ENCODE measurements at places on chromosomes 6 and 20.

DNA sequence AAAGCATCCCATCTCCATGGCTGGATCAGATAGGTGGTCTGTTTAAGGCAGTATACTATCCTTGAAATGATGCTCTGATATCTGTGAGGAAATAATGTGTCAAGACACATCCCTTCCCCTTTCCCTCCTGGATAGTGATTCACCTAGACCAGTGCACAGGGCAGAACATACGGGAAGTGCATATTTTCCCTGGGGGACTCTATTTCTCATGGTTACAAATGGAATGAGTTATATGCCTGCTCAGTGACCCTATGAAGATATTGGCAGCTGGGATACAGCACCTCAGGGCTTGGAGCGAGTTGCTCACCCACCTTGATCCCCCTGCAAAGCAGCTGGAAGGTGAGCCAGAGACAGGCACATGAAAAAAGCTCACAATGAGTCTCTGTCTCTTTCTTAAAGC is 67.5 kb upstream of the PRL start:
- DNase-seq, result no peak

GRCh38 chr6:6851059-6851948 is 256.5 kb upstream of the RREB1 start:
- DNase-seq, result no peak

DNA sequence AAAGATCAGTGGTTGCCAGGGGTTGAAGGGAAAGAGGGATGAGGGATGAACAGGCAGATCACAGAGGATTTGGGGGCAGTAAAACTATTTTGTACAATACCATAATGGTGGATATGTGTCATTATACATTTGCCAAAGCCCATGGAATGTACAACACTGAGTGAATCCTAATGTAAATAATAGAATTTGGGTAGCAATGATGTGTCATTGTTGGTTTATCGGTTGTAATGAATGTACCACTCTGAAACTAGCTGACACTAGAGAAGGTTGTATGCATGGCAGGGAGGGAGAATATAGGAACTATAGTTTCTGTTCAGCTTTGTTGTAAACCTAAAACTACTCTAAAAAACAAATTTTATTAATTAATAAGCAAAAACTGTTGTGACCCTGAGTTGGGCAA is 17.8 kb upstream of the ASF1A start:
- DNase-seq, result no peak

- DNase-seq, result no peak
Measured at GRCh38 chr6:62146954-62147853, 138.8 kb downstream of the KHDRBS2 start.

GRCh38 chr6:2990248-2990931 is 9.3 kb upstream of the NQO2 start:
- DNase-seq, result no peak

GRCh38 chr6:43782764-43783513 is 12.9 kb downstream of the VEGFA start:
- DNase-seq, result no peak

GRCh38 chr6:31120151-31120915 is at the start of gene CDSN:
CDSN (minus strand) TSS chr6:31120446; CDS start chr6:31120419, 27 bp downstream.
- DNase-seq, result no peak

GRCh38 chr20:44065401-44066340 is 121.3 kb downstream of the JPH2 start:
- DNase-seq, result no peak

- peak; percentile 91 for DNase-seq
Measured at GRCh38 chr6:147203311-147204059, 732 bp upstream of the STXBP5 start.

GRCh38 chr6:111114087-111114443 is 26.8 kb downstream of the SLC16A10 start:
- no peak for DNase-seq

DNA sequence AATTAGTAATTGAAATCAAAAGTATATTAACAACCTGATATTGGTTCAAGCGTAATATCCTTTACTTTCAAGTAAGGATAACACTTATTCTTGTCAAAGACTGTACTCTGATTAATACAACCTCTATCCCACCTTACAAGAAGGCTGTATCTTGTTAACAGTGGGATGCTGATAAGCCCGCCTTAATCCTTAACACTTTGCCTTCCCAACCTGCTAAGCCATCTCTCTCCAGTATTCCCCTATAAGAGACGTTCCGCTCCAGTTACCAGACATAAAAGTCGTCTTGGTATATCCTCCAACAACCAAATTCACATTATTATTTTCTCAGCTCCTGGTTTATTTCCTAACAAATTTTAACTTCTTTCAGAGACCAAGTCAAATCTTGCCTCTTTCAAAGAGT is 2.0 kb downstream of the BTBD9 start:
- DNase-seq, result no peak

- no peak for DNase-seq
Measured at GRCh38 chr6:106536357-106536756, 92.9 kb downstream of the RTN4IP1 start.

GRCh38 chr6:169838346-169839028 is 87.1 kb downstream of the ERMARD start:
- no peak for DNase-seq

- no peak for DNase-seq
Measured at GRCh38 chr6:141956868-141957267, 175.9 kb upstream of the GJE1 start.

GRCh38 chr6:147173675-147174308 is 30.4 kb upstream of the STXBP5 start:
- no peak for DNase-seq

DNA sequence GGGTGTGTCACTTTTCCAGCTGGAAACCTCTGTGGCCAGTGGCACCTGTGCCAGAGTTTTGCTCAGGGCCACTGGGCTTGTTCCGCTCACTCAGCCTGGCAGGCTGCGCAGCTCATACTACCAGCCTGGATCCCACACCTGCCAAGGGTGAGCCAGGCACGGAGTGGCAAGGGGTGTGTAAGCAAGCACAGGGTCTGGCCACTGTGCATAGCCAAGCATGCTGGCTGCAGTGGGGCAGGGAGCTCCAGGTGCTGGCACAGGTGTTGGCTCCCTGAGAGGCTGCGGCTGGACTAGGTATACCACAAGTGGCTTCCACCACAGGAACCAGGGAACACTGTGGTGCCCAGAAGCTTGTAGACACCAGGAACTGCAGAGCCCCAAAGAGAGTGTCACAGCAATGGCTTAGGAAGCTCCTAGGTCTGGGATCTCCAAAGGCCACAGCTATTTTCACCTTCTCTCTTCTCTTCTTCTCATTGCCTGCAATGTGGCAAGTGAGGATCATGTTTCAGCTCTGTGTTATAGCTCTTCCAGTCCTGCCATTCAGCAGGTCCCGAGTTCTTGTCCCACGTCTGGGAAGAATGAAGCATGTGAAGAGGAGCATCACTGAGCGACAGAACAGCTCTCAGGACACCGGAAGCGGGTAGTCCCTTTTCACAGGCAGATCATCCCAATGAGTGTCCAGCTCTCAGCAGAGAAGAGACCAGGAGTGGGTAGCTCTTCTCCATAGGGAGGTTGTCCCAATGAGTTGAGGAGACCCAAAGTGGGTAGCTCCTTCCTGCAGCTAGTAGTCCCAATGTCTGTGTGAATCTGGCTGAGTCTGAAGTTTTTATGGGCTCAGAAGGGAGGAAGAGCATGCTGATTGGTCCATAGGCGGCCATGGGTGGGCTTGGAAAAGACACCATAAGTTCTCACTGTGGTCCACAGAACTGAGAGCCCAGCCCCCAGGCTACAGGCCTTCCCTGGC is 41.3 kb downstream of the WASF1 start:
- DNase-seq, result no peak

DNA sequence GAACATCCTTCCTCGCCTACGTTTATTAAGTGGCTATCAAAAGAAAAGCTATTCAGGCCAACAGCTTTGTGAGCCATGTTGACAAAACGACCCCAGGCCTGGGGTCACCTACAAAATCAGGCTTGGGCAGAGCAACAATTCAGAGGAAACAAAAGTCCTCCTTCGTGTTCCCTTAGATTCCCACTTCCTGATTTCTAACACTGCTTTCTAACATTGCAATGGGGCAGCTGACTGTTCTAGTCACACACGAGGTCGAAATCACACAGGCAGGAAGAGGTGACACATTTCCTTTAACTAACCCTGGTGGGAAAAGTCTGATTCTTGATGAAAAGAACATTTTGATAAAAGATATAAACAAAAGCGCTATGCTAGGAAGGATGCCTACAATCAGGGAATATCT is 31.9 kb downstream of the WDR27 start:
- DNase-seq, result no peak

DNA sequence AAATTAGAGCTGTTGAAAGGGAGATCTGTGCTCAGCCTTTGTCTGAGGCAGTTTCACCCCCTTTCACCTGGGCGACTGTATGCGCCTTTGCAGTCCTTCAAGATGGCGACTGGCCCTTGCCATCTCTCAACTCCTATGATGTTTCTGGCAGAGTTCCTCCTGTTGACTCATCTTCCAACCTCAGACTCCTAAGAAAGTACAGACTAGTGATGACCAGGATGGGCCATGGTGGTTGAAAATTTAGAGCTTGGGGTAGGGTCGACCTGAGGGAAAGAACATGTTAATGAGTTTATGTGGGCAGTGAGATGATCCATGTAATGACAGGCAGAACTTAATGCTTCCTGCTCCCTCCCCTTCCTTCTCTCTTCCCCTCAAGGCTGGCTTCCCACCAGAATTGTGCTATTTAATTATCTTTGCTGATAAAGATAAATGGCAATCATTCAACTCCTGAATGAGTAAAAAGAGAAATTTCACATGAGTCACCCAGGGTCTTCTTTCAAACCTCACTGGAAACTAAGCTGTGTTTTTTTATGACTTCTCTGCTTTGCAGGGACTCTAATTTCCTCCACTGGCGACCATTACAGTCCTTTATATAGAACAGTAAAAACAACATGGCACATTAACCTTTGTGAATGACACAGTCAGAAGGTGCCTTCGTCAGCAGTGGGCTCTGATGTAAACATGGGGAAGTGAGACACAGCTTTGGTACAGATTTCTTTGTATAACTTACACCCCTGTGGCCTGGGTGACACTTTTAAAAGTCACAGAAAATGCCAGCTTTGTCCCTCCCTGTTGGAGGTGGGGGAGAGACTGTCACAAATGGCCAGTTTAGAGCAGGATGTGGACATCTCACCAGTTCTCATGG is 103.5 kb downstream of the SCP2D1 start:
- DNase-seq, result no peak

DNA sequence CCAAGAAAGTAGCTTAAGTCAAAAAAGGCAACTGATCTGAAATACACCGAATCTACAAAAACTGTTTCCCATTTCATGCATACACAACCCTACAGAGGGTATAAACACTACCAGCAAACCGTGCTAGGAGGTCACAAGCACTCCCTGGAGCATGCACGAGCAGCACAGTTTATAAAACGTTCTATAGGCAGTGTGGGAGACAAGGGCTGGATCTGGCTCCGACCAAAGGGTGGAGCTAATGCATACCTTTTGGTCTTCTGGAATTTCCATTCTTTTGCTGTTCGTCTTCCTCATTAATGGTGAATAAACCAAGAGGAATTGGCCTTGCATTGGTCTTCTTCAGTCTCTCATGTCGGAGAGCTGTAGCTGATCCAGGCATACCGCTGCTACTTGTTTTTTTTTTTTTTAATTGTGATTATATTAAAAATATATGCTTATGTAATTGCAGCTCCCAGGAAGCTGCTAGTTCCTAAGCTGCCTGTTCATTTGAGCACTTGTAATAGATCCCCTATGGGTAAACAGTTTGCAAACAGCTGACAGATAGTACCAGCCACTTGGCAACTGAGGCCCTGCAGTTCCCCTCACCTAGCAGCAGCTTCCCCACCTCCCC is 24.5 kb downstream of the MAP7 start:
- no peak for DNase-seq

- DNase-seq, result no peak
Measured at GRCh38 chr6:143136647-143137046, 76.0 kb downstream of the AIG1 start.

DNA sequence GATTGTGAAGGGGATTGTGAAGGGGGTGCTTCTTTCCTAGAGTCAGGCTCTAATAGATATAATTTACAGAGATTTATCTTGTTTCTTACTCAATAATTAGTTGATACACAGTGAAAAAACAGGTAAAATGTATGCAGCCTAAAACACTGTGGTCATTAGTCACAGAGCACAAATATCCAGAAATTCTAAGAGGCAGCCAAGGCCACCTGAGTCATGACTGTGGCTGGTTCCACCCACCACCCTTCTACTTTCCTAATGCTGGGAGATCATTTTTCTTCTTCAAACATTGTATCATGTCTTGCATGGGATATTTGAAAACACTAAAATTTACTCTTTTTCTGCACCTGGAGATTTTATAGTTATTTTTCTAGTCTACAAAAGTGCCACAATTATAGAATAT is 181.6 kb downstream of the OTOR start:
- no peak for DNase-seq

DNA sequence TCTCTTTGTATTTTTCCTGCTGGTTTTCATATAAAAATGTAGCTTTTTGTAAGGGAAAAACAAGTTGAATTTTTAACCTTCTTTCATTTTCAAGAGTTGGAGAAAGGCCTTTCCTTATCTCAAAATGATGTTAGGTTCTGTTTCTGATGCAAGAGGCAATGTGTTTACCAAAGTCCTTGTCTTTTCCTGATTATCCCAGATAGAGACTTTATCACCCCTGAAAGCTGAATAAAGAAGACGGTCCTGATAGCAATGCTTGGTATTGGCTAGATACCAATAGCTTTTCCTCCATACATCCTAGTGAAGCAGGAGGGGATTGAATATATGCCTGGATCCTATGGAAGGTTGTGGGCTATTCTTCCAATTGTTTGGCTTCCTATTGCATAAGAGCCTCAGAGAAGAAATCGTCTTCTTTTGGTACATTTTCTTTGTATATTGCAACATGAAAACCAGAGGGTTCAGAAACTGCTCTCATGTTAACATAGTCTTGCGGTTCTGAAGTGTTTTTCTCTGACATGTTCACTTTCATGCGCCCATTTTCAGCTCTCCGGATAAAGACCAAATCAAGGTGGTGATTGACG is 5.5 kb downstream of the PNLDC1 start:
- peak; percentile 7 for DNase-seq

DNA sequence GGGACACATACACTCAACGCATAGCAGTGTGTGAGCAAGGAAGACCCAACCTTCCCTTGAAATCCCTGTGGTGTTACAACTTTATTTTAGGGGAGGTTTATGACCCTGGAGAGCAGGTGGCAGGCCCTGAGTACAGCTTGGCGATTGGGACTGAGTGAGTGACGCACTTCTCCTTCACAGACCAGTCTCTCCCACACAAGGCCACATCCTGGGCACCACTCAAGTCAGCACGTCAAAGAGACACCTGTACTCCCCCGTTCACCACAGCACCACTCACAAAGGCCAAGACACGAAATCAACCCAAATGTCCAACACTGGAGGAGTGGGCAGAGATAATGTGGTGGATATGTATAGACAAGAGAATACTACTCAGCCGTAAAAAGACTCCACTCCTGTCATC is 57.0 kb upstream of the FRMD1 start:
- no peak for DNase-seq

DNA sequence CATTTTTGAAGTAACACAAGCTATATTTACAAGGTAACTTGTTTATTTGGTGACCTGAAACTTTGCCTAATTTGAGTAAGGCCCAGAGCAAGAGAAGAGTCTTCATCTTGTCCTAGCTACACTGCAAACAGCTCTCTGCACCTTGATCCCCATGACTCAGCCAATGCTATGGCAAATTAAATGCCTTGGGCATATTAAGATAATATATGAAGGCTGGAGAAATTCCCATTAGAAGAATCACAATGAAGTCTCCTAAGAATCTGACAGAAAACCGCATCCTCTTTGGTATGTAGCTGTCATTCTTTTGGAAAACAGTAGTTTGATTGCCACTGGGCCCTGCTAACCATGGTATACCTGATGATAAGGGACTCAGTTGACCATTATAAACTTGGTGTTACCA is 204.5 kb downstream of the UBE3D start:
- DNase-seq, result no peak

- DNase-seq, result no peak
Measured at GRCh38 chr6:117409420-117409819, 16.3 kb downstream of the ROS1 start.

GRCh38 chr6:37004044-37004980 is 1.1 kb upstream of the FGD2 start:
- peak; percentile 66 for DNase-seq
